ENCODE measurements at places on chromosomes 2 and 18. TPM values are rescaled to one million over a fixed set of nuclear protein-coding genes. Genes with fewer than 3 reads are reported as not detected.

CYTIP gene
- 1.9 TPM for total RNA-seq

SETBP1 gene
- total RNA-seq: 20.0 TPM

NEMP2 gene
- total RNA-seq: 1.2 TPM

EIF2AK3 gene
- 11.6 TPM for total RNA-seq

RFTN2 gene
- total RNA-seq: 6.3 TPM

SLC23A3 gene
- total RNA-seq: 0.11 TPM

CABYR gene
- 0.42 TPM for total RNA-seq

CTIF gene
- 20.2 TPM for total RNA-seq

GKN1 gene
- not detected for total RNA-seq

Measured in gastrocnemius medialis (tissue), 4 donors.